Stimulated activated CD4-positive, alpha-beta T cell treated with anti-CD3 and anti-CD28 coated beads, Interleukin-1b, Interleukin-23, amount 100 ng/mL, for 1 hour (primary cell): ENCODE measurements at places on chromosomes 2 and 18.

DNA sequence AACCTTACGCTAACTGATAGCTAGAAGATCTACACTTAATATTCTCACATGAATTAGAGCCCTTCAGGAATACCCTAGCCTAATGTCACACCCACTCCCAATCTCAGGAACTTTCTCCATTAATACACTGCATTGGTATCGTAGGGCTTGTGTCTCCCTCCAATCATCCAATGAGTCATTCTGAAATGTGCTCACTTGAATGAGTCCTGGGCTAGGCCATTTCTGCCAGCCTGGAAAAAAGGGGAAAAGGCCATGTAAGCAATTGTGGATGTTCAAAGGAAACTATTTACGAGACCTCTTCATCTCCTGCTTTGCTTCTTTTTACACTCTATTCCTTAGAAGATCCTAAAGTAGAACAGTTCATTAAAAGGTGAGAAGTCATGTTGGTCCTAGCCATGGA, 18.8 kb downstream of the ZEB2 start:
- no peak for DNase-seq

DNA sequence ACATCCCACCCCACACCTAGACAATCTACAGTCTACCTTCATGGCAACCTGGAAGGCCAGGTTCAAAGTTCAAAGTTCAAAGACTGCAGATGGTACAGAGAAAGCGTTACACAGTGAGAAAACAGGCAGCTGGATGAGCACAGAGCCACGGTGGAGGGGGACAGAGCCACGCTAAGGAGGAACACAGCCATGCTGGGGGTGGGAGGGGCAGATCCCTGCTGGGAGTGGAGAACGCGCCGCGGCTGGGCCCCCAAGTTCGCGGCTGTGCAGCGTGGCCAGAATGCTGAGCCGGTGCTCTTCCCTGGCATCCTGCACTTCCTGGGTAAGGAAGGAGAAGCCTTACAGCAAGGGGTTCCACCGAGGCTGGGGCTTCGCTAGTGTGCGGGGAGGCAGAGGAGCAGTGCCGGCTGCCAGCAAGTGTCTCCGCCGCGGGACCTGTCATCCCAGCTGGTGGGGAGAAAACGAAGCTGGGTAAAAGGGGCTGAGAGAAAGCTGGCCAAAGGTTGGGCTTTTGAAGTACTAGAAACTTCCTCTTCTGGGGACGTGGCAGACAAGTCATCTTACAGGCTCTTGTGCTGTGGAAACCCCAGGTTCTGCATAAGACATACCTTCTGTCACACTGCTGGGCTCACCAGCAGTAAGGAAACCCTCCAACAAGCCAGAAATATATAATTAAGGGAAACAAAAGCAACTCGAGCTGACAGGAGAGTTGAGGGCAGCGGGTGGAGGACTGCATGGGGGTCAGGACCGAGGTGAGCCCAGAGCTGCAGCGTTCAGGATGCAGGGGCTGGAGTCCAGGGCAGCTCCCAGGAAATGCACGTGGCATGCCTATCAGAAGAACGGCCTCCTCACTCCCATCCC, 115.5 kb downstream of the HDAC4 start:
- no peak for DNase-seq

GRCh38 chr2:141582213-141582612, 548.6 kb downstream of the LRP1B start:
- no peak for DNase-seq

- no peak for DNase-seq
Observed at GRCh38 chr2:165794536-165794928, 485 bp upstream of the GALNT3 start.

DNA sequence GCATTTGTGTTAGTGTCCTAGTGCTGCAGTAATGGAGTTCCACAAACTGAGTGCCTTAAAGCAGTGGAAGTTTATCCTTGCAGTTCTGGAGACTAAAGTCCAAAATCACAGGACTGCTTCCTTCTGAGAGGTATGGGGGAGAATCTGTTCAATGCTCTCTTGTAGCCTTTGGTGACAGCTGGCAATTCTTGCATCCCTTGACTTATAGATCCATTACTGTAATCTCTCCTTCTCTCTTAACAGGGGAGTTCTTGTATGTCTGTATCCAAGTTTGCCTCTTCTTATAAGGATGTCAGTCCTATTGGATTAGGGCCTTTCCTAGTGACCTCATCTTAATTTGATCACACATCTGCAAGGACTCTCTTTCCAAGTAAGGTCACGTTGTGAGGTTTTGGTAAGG, 69.9 kb downstream of the XRCC5 start:
- DNase-seq, result no peak

GRCh38 chr2:234676783-234677450, 180.0 kb upstream of the ARL4C start:
- DNase-seq, result no peak
